ENCODE measurements at places on chromosomes 7 and 10.

DNA sequence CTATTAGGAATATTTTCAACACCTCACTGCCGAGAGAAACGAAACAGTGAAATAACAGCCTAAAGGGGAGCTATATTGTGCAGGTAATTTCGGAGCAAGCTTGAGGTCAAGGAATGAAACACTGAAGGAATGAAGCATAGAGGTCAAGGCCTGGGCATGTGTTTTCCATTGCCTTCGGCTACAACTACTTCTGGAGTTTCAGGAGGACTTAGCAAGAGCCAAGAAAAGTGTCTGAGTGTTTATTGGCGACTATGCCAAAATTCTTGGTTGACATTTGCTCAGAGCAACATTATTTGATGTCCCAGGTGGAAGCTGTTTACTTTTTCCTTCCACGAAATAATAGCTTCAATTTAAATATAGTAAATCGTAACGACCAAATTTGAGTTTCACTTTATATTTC, 89.6 kb upstream of the IFRD1 start:
- no peak for DNase-seq

DNA sequence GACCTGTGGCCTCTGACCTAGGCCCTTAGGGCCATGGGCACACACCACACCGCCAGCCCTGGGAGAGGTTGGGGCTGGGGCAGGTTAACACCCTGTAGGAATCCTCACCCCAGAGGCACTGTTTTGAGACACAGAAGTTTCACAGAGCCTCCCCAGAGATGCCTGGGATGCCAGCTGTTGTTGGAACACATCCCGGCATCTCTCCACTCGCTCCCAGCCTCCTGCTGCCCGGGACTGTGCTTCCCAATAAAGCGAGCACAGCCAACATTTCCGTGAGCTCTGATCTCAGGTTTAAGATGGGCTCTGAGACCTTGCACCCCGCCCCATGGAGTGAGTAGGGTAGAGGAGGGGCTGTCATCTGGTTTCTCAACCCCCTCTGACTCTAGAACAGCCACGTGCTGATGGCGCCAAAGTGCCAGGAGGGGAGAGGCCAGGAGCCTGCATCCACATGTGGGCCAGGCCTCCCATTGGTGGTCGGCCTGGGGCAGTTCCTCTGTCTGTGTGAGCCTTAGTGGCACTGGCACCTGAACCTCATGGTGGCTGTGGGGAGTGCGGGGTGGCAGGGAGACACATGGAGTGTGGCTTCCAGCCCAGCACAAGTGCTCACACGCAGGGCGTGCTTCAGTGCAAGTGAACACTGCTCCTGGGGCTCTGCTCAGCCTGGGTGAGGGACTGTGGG, 54.7 kb downstream of the RASGEF1A start:
- DNase-seq = no peak

DNA sequence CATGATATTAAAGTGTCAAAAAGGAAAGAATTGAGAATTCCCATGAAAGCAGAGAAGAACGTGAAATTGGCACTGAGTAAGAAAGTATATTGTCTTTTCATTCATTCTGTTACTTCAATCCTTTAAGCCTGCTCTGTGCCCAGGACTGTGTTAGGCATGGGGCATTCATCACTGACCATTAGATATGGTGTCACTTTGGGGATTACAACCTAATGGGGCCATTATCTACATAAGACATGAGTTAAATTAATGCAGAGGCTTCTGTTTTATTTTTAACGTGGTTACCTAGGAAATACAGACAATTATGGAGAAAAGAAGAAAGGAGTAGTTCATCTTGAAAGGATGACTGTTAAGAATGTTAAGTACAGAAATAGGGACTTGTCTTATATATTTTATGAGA, 163.5 kb upstream of the LRGUK start:
- DNase-seq = no peak

GRCh38 chr7:17444673-17445072, 146.2 kb downstream of the AHR start:
- DNase-seq = no peak

GRCh38 chr10:106973288-106973687, 191.2 kb downstream of the SORCS1 start:
- DNase-seq = no peak

DNA sequence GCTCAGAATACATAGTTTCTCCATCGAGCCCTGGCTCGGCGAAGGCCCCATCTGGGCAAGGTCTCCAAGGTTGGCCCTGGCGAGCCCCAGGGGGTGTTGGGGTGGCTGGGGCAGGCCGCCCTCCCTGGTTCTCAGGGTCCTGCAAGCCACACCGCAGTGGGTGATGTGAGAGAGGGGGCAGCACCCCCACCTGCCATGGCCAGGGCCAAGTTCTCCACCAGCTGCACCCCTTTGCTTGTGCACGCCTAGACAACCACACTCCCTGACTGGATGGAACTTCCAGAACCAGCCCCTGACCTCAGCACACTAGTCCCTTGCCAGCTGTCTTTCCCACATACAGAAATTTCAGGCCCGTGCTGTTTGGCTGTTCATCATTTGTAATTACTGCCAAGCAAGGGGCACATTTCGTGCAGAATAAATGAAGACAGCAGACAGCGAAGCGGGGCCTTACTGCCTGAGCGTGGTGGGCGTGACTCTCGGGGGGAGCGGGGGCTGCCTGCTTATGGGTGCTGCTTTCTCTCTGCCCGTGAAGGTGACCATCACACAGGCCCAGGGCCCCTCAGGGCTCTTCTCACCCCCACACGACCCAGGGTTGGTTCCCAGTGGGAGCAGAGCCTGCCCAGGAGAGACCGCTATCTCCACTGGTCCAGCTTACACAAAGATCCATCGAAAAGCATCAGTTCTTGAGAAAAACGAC, 85.9 kb downstream of the ADARB2 start:
- DNase-seq = no peak

DNA sequence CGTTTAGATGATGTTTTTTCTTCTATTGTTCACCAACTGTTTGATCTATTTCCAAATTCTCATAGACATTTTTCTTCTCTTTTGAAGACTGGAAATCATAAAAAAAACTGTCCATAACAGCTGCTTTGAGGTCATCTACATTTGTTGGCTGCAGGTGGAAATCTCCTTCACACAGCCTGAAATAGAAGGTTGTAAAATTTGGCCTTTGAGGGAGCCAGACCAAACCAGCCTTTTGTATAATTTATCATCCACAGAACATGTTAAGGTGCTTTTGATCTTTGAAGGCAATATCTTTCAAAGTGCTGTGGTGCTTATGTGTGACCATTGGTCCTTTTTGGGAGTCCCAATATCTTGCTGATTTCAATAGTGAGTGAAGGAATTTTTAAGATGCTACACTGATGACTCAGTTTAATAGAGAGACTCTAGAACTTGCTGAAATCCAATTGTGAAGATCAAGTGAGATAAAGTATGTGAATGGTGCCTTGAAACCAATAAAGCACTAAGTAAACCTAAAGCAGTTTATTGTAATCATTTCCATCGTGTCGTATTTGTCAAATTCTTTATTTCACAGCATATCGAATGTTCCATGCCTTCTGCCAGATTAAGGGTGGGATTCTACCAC, 5.4 kb downstream of the FERD3L start:
- no peak for DNase-seq

- no peak for DNase-seq
Measured at GRCh38 chr7:116980354-116980753, 27.1 kb downstream of the ST7 start.
